ENCODE measurements at places on chromosomes 13 and 19.

DNA sequence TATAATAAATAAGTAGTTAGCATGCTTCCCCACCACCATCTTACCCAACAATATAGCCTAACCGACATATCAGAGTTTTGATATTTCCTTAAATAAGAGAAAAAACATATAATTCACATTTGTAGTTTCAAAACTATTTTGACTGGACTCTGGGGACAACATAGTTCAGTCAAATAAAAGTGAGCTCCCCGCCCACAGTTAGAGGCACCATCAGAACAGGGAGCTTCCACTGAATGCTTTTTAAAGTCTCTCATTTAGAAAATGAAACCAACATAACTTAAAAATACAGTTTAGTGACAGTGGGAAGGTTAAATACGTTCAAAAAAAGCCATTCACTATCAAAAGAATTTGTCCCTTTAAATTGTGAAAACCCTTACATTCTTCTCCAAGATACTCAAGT, 92.8 kb downstream of the EPSTI1 start:
- no peak for DNase-seq

DNA sequence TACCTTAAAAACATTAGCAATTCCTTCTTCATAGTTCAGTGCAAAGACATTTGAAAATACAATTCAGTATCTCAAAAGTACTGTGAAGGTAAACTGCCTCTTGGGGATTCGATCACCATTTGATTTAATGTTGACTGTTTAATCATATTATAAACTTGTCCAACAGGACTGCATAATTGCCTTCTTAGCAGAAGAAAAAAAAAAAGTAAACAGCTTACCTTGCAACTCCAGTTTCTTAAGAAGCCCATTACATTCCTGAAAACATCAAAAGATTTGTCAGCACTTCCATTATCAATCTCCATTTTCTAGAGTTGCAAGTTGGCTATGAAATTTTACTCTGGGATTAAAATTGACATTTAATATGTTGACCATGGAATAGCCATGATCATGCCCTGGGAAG, 1154.6 kb downstream of the OLFM4 start:
- no peak for DNase-seq

- no peak for DNase-seq
These were observed 370.9 kb downstream of the FGF9 start for GRCh38 chr13:22041741-22042140.

DNA sequence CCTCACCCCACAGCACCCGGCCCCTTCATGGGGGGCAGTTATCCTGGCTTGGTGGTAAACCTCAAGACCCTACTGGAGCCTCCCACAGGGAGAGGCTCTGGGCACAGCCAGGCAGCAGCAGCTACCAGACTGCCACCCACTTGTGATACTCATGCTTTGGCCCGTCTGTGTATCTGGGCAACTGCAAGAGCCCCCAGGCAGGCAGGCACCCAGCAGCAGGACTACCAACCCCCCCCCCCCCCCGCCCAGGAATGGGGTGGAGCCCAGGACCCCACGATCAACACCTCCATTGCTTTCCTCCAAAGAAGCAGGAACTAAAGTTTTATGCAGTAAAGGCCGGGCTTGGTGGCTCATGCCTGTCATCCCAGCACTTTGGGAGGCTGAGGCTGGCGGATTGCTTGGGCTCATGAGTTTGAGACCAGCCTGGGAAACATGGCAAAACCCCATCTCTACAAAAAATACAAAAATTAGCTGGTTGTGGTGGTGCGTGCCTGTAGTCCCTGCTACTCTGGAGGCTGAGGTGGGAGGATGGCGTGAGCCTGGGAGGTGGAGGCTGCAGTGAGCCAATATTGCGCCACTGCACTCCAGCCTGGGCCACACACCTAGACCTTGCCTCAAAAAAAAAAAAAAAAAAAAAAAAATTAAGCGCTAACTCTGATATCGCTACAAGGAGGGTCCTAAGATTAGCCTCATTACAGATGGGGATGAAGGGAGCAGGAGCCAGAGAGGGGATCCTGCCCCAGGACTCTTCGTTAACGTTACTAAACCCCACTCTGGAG, 1.1 kb upstream of the LYL1 start:
- no peak for DNase-seq

GRCh38 chr13:27379694-27380641, 44.5 kb upstream of the GTF3A start:
- peak; percentile 70 for DNase-seq

DNA sequence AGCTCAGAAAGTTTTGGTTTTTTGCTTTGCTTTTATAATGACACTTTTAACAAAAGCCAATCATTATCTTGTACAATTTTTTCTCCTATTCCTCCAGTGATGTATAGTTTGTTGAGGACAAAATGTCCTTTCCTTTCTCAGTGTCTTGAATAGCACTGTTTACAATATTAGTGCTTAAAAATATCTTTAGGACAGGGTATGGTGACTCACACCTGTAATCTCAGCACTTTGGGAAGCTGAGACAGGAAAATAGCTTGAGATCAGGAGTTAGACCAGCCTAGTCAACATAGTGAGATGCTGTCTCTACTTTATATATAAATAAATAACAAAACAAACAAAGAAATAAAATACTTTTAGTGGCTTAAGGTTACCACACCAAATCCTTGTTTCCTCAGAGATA, 41.9 kb downstream of the SPRY2 start:
- DNase-seq = no peak

DNA sequence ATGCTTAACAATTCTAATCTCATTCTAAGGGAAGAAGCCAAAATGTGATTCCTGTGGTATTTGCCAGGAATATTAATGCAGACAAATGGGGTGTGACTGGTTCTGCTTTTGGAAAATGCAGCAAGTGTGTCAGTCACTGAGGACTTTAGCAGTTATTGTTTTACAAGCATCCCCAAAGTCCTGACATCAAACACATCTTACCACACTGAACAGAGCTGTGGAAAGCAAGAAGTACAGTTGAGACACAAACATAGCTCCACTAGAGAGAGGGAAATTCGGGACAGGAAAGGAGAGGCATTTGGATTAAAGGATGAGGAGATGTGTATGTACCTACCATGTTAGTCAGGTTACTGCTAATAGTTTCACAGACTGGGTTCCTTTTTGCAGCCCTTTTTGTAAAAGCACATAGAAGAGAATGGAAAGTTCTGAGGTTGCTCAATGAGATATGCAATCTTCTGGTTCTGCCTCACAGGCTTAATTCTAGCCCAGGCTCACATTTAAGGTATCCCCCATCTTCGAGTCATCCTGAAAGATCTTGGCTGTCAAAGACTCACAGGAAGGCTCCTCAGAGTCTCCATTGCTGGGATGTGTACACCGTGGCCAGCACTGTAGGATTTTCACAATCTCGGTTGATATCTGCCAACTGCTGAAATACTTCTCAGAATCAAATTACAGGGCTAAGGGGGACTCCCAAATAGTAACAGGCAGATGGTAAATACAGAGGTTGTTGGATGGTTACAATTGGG, 316.6 kb downstream of the DNAJC15 start:
- DNase-seq = no peak

DNA sequence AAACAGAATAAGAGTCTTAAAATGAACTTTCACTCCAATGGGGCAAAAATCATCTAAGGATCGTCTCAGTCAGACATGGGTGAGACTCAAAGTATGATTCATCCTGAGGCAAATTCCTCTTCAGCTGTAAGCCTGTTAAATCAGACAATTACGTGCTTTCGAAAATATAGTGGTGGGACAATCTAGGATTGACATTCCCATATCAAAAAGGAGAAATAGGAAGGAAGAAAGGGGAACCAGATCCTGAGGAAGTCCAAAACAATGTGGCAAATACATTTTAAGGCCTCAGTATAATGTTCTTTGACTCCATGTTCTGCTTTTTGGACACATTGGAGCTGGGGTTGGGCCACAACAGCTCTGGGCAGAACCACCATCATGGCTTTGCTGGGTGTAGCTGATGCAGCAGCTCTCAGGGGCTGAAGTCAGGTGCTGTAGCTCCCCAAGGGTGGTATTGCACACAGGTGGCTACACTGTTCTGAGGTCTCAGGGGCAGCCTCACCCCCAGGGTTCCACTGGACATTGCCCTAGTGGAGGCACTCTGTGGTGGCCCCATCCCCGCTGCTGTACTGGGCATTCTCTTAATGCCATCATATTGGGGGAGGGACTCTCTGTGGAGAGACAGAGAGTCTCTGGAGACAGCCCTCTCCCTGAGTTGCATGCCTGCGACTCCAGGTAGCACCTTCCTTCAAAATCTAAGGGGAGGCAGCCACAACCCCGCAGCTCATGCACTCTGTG, 5.7 kb upstream of the FPR3 start:
- no peak for DNase-seq

DNA sequence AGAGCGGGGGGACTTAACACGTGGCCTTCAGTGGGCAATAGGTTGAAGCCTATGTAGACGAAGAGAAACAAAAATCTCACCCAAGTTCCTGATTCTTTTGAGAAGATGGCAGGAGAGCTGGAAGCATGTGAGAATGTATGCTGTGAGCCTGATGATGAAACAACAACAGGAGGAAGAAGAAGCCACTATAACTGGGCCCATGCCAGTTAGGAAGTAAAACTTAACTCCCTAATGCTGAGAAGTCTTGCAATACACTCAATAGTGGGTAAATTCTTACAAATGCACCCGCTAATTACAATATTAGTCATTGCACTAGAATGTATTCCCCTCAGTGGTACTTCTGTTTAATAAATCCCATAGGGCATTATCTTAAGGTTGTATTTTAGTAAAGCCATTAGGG, 9.1 kb downstream of the PCDH17 start:
- DNase-seq = no peak

- DNase-seq = no peak
These were observed 352.4 kb downstream of the SPRY2 start for GRCh38 chr13:79988573-79988972.

- DNase-seq = no peak
These were observed 39.7 kb downstream of the RCBTB1 start for GRCh38 chr13:49545661-49546060.

DNA sequence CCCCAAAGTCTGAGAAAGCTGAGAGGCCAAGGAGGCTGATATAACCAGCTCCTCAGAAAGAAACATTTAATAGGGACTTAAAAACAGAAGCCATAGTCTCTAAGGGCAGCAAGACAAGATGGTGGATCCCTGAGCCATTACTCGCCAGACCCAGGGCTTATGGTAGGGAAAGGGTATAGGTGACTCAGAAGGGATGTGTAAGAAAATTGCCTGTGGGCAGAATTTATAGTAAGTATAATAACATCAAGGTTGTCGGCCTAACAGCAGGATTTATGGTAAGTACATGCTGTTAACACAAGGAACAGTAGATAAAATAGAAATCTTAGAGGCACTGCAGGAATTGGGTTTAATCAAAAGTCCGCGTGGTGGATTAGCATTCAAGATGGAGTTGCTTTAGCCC, 14.7 kb downstream of the KBTBD6 start:
- no peak for DNase-seq

DNA sequence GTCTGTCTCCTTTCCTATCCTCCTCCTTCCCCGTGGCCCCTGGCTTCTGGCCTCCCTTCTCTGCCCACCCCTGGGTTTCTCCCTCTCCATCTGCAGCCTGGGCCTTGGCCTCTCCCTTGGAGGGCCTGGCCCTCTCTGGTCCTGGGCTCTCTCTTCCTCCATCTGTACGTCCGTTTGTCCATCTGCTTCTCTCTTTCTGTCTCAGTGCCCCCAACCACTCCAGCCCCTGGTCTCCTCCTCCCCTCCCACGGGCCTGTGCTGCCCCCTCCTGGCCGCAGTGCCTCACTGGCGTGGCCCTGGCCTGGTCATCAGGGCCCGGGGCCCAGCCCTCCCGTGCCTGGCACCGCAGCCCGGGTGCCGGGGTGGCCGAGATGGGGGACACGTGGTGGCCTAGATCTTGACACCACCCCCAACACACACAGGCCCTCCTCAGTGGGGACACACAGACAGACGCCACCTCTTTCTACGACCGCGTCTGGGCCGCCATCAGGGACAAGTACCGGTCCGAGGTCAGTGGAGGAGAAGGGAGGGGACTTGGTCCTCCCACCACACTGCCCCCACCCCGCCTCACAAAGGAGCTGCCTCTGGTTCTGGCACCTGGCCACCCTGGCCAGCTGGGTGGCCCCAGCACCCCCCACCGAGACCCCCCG, 11.3 kb downstream of the PRKCSH start:
- DNase-seq = peak; percentile 60

DNA sequence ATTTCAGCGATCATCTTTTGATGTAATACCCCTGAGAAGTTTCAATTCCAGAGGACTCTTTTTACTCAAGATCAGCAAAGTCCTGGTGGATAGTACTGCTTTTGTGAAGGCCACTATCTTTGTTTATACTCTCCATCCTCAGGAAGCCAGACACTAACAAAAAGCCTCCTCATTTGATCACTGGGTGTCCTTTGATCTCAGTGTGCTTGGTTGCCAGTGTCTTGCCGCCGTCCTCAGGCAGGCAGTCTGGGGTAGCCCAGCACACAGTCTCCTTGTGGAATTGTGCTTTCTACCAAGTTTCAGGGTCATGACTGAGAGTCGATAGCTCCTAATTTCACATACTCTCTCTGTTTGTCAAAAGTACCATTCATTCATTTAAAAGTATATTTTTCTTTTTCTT, 762.2 kb downstream of the EFNB2 start:
- DNase-seq = no peak

- peak; percentile 26 for DNase-seq
These were observed 4.1 kb downstream of the ATP11A start for GRCh38 chr13:112693831-112694497.

- no peak for DNase-seq
These were observed 219.7 kb downstream of the FGF14 start for GRCh38 chr13:102182170-102182569.

DNA sequence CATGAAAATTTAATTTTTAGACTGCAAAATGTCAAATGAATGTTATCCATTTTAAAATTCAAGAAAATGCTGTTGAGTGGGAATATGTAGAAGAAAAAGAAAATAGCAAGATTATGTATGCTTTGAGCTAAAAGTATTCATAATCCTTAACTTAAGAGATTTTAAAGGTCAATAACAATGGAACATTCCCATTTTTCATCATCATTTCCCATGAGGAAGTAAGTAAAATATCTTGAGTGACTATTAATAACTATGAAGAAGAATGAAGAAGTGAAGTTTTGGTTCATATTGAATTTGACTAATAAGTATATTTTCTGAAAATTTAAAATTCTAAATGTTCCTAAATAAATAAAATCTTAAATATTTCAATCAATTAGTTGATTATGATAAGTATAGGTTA, 273.4 kb downstream of the DACH1 start:
- no peak for DNase-seq

DNA sequence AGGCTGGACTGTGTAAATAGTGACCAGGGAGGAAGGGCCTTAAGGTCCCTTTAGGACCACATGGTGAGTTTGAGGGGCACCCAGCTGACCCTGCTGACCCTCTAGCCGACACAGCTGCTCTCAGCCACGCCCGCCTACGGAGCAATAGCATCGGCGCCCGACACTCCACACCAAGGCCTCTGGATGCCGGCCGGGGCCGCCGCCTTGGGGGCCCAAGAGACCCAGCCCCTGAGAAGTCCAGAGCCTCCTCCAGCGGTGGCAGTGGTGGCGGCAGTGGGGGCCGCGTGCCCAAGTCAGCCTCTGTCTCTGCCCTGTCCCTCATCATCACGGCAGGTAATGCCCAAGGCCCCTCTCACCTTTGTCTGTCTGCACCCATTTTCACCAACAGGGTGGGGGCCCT, 8.6 kb upstream of the PIK3R2 start:
- no peak for DNase-seq
